ENCODE measurements at places on chromosomes 7 and 10. TPM values are rescaled to one million over a fixed set of nuclear protein-coding genes. Genes with fewer than 3 reads are reported as not detected.
A peak's percentile ranks its signal among the peaks of the same experiment; 100 is the strongest.

- no peak for DNase-seq
These were observed 415.1 kb downstream of the CCSER2 start for GRCh38 chr10:84743483-84743882.

GRCh38 chr7:98493030-98493778 is 92.3 kb upstream of the BAIAP2L1 start:
- DNase-seq: no peak

DNA sequence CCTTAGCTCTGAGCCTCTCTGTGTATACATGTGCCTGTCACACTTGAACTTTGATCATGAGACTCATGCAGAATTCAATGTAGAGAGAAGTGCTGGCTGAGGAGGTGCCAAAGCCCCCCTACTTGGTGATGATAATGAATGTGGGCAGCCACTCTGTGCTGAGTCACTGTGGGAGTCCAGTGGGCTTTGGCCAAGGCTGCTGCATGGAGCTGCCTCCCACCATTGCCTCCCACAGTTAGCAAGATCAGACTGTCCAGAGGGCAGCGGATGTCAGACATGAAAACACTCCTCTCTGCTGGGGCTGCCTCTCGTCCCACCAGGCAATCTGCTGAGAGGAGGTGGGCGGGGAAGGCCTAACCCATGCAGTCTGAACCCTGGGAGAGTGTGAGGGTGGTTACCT is 180.3 kb downstream of the SH2D4B start:
- DNase-seq: no peak

- no peak for DNase-seq
These were observed 24.7 kb upstream of the WASL start for GRCh38 chr7:123773481-123773880.

DNA sequence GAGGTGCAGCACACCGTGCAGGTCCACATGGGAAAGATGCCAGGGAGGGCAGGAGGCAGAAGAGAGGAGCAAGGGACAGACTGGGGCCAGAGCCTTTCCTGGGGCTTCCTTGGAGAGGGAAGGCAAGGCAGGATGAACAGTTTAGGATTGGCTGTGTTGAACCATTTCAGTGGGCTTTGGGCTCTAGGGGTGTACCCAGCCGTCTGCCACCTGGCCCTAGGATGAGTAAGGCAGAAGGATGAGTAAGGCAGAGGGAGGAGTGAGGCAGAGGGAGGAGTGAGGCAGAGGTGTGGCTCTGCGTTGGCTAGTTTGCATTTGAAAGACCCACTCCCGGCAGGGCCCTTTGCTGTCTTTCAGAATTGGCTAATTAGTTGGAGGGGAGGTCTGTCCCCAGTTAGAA is 31.5 kb upstream of the PRF1 start:
- DNase-seq: no peak

DNA sequence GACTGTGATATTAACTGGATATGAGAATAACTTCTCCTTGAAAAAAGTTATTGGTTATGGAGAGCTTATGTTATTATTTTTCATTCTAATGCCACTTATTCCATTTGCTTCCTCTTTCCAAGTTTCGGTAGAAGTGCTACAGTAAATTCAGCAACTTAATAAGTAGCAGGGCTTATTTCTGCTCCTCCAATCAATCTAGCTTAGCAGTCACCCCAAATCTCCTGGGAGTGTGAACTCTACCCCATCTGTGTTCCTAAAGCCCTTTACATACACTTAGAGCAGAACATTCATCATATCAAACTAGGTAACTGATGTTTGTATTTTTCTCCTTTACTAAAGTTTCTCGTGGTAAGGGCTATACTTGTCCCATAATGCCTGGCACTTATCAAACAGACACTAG is 8.7 kb downstream of the ARL3 start:
- DNase-seq: no peak

- no peak for DNase-seq
These were observed 253.2 kb upstream of the INHBA start for GRCh38 chr7:41955893-41956675.

DNA sequence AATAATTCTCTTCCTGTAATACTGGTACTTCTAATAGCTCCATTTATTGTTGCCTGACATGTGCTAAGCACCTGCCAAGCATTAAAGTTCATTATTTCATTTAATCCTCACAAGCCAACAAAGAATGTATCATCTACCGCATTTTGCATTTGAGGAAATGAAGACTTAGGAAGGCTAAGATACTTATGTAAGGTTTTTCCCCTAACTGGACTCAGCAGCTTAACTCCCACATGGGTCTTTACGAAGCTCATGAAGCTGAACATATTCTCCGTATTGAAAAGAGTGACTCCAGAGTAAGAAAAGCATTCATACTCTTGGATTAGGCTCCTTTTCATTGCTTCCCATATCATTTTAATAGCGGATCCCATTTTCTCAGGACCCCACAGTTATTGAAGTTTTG is 155.7 kb upstream of the TMEM72 start:
- DNase-seq: no peak

- DNase-seq: no peak
These were observed 140.6 kb downstream of the ARHGAP22 start for GRCh38 chr10:48464121-48464870.

DNA sequence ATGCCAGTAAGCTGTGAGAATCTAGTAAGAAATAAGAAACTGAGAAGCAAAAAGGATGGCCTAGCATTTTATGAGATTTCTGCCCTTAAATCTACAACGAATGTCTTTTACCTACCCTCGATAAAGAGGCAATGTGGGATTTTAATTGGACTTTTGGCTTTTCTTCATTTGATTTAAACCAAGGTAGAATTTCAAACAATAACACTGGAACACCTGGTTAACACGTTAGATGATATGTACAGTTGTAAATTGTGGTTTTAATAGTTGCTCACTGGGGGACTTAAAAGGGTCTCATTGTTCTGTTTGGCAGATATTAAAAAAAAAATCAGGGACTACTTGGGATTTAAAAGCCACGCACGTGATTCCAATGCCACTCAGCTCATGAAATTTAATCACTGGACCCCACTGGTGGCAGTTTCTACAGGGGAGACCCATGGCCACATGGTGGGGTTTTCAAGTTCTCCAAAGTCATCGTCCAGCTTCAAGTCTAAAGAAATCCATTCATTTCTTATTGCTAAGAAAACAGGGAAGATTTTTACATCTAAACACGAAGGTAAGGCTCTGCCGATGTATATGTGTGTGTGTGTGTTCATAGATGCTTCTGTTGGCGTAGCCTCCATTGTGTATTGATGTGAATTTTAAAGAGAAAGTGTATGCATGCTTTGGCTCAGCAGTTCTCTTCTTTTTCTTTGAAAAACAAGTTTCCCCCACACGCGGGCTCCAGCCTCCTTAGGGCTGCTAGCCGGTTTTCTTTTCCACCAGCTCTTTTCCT is 588.6 kb upstream of the MKI67 start:
- DNase-seq: no peak

DNA sequence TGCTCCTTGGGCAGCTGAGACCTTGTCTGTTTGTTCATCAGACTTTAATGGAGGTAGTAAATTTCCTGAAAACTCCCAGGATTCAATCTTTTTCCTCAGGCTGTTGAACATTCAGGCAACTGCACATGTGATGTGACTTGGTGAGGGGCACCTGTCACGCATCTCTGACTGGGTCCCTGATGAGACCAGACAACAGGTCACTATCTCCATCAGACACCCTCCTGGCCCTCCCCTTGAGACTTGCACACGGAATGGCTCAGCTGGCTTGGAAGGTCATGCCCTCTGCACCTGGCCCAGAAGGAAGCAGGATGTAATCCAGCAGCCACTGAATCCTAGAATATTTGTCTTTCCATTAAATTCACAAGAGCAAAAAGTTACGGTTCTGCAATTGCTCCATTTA is 15.9 kb downstream of the AQP1 start:
- DNase-seq: no peak

- no peak for DNase-seq
These were observed 251.7 kb downstream of the SNX10 start for GRCh38 chr7:26543340-26543739.

GRCh38 chr10:59587083-59587755 is 122.4 kb downstream of the SLC16A9 start:
- no peak for DNase-seq

DNA sequence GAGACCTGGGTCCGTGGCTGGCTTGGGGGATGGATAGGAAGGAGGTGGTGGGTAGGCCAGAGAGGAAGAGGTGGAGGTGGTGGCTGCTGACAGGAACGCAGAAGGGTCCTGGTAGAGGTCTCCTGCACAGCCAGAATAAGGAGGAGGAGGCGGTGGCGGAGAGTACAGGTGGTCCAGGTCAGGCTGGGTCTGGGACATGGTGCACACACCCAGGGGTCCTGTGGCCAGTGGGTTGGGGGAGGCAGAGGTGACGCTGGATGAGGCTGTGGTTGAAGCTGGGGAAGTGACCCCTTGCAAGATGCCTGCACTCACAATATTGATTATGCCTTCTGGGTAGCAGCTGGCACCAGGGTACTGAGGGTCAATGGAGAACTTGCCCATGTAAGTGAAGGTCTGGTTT is 2.2 kb downstream of the EGR2 start:
- peak; percentile 62 for DNase-seq

DNA sequence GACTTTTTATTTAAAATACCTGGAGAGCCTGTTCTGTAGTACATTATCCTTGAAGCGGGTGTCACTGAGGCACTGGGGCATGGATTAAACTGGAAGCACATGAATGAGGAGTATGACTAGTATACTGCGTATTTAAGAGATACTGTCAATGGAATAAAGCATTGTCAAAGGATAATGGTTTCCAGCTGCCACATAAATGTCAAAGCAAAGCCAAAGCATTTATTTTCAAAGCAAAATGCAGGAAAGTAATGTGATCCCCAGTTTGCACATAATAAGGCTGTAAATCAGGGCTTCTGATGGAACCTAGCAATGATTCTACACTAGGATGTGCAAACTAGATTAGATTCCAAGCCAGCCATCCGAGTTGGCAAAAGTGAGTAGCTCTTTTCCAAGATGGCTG is 240.1 kb downstream of the POU6F2 start:
- DNase-seq: no peak

GRCh38 chr7:26182283-26182682 is 18.3 kb downstream of the HNRNPA2B1 start:
- no peak for DNase-seq

GRCh38 chr7:113199841-113200240 is 81.5 kb upstream of the SMIM30 start:
- DNase-seq: no peak

DNA sequence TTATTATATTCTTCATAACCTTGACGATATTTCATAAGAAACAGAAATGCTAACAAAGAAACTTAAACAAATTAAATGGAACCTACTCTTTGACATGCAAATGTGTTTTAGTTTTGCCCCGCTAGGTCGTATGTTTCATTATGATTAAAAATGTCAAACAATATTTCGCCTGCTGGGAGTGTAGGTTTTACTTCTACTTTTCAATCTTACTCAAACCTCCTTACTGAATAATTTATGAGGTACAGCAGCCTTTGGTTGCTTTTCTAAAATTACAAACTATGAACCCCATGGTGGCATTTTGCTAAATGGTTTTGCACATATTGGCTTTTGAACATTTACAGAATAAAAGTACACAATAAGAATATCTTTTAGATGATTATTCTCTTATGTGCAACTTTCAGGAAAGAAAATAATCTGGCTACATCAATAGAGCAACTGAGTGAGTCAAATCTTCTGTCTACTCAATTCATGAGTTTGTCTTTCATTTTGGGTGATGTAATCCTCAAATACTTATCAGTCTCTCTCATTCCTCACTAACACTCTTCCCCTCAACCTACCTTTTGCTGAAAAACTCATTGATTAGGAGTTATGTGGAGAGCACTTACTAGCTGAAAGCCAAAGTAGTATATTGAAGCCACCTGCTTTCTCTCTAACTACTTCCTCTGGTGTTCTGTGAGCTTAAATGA is 1226.4 kb downstream of the XPNPEP1 start:
- DNase-seq: no peak

GRCh38 chr10:44173608-44173894 is 211.3 kb downstream of the CXCL12 start:
- DNase-seq: no peak

DNA sequence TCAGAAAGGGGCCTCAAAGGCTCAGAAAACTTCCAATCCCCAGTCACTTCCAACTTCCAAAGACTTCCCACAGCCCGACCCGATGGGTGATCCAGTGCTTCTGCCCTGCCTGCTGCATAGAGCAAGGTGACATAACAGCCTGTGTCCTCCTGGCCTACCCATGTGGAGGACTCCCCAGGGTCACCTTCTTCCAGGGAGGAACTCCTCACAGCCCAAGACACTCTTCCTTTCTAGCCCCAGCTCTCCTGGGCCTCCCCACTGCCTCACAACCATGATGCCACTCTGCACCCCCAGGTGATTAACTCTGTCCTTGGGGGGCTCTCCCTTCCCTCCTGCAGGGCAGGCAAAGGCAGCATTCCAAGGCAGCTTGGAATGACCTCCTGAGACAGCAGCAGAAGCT is 158.4 kb upstream of the PDE1C start:
- no peak for DNase-seq

- no peak for DNase-seq
These were observed 56.6 kb upstream of the TOMM7 start for GRCh38 chr7:22879280-22879679.

DNA sequence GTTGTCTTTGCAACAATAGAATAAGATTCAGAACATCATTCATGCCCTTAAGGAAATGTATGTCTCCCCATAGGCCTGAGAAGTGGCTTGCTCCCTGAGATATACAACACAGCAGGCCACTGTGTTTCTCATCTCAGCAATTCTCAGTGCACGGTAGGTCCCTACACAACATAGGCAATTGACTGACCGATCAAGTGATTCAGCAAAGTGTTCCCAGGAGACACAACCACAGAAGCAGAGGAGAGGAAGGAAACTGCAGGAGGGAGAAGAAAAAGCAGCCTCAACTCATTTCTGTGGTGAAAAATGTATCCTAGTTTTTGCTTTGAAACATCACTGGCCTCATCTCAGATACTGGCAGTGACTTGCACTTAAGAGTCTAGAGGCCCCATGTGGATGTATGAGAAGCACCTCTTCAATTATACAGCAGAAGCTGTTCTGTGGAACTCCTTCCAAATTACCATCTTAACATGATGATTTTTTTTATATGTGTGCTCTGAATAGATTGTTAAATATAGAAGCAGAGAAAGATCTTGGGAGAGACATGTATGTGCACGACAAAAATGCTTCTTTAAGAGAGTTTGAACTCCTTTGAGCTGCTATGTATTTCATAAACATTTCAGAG is 306.8 kb downstream of the XPNPEP1 start:
- no peak for DNase-seq

GPR15LG gene
- total RNA-seq: not detected

CPEB3 gene
- total RNA-seq: 2.5 TPM

OR2A12 gene
- total RNA-seq: not detected

PNLIPRP3 gene
- not detected for total RNA-seq
